ENCODE measurements at places on chromosomes 2 and 18. TPM values are rescaled to one million over a fixed set of nuclear protein-coding genes. Genes with fewer than 3 reads are reported as not detected.

The RAB17 gene
- 12.8 TPM for polyA plus RNA-seq

The GNLY gene
- polyA plus RNA-seq: not detected

The HOXD11 gene
- not detected for polyA plus RNA-seq

The FHOD3 gene
- 18.3 TPM for polyA plus RNA-seq

The TRIM43B gene
- polyA plus RNA-seq: 0.09 TPM

The ITPRIPL1 gene
- polyA plus RNA-seq: 0.17 TPM

The HOXD13 gene
- not detected for polyA plus RNA-seq

The RPRM gene
- not detected for polyA plus RNA-seq

The EML6 gene
- 0.37 TPM for polyA plus RNA-seq

The SFTPB gene
- not detected for polyA plus RNA-seq

The GATA6 gene
- 0.62 TPM for polyA plus RNA-seq

The KCNG3 gene
- polyA plus RNA-seq: not detected

The POU3F3 gene
- polyA plus RNA-seq: not detected

The STK39 gene
- polyA plus RNA-seq: 15.9 TPM

The IMMT gene
- polyA plus RNA-seq: 53.3 TPM

The TRIM43 gene
- polyA plus RNA-seq: 0.09 TPM

The GAD1 gene
- 0.79 TPM for polyA plus RNA-seq

The CD8A gene
- polyA plus RNA-seq: 0.15 TPM

The ZNF407 gene
- polyA plus RNA-seq: 2.5 TPM

The LCT gene
- polyA plus RNA-seq: 0.01 TPM

The GPBAR1 gene
- polyA plus RNA-seq: 0.03 TPM

The MEIS1 gene
- 2.0 TPM for polyA plus RNA-seq

The ACVR1C gene
- 0.09 TPM for polyA plus RNA-seq

The DNAJC5G gene
- not detected for polyA plus RNA-seq

The PTPRN gene
- polyA plus RNA-seq: 0.07 TPM

The CHST9 gene
- polyA plus RNA-seq: not detected

The ALKAL2 gene
- polyA plus RNA-seq: not detected

The VWA3B gene
- polyA plus RNA-seq: 0.16 TPM

The MARCO gene
- polyA plus RNA-seq: 0.07 TPM

The CCDC142 gene
- 8.2 TPM for polyA plus RNA-seq

The PLEKHH2 gene
- polyA plus RNA-seq: 0.94 TPM

The GLS gene
- polyA plus RNA-seq: 35.5 TPM

The GAREM2 gene
- polyA plus RNA-seq: 0.19 TPM

The SERPINB10 gene
- polyA plus RNA-seq: 0.07 TPM

The ACTG2 gene
- 1.0 TPM for polyA plus RNA-seq

The MAPK4 gene
- 0.01 TPM for polyA plus RNA-seq

The CABYR gene
- polyA plus RNA-seq: 7.9 TPM

The CERKL gene
- 0.06 TPM for polyA plus RNA-seq

The ASB1 gene
- polyA plus RNA-seq: 31.6 TPM

The BUB1 gene
- 34.0 TPM for polyA plus RNA-seq

The ATP6V1B1 gene
- 0.03 TPM for polyA plus RNA-seq

The IL1A gene
- 26.3 TPM for polyA plus RNA-seq

The GNAL gene
- polyA plus RNA-seq: 19.5 TPM

The CFC1 gene
- polyA plus RNA-seq: not detected

The GCKR gene
- polyA plus RNA-seq: 1.1 TPM

The NXPH2 gene
- 0.76 TPM for polyA plus RNA-seq

The SPRED2 gene
- 40.5 TPM for polyA plus RNA-seq

The TTN gene
- 0.16 TPM for polyA plus RNA-seq

The HOXD10 gene
- not detected for polyA plus RNA-seq

The ZNF638 gene
- polyA plus RNA-seq: 43.2 TPM

The NEUROD1 gene
- polyA plus RNA-seq: not detected

The ABCB6 gene
- 10.7 TPM for polyA plus RNA-seq

The PER2 gene
- 2.1 TPM for polyA plus RNA-seq

Data from mammary epithelial cell (primary cell).